ENCODE measurements at places on chromosomes 4 and X. TPM values are rescaled to one million over a fixed set of nuclear protein-coding genes. Genes with fewer than 3 reads are reported as not detected.
A peak's percentile ranks its signal among the peaks of the same experiment; 100 is the strongest.

IRS4 gene
- total RNA-seq = 0.98 TPM

DNA sequence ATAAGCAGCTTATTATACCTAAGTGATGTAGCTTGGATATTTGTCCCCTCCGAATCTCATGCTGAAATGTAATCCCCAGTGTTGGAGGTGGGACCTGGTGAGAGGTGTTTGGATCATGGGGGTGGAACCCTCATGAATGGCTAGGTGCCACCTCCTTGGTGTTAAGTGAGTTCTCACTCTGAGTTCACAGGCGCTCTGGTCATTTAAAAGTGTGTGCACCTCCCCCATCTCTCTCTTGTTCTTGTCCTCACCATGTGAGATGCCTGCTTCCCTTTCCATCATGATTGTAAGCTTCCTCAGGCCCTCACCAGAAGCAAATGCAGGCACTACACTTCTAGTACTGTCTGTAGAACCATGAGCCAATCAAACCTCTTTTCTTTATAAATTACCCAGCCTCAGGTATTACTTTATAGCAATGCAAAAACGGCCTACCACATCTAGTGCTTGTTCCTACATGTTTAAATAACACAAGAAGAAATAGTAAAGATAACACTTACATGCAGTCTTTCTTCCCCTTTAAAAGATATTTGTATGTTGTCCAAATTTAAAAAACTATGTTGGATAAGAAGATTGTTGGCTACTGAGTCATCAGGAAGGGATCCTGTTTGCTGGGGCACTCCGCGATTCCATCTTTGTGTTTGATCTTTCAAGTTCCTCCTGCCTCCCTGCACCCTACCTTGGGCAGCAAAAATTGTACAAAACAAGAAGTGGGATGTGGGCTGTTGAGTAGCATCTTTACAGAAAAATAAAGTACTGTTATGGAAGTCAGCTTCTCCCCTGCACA, 29.7 kb downstream of the PPP1R2C start:
- no peaks in the 10 kb centered on the region for H3K27me3 ChIP-seq
- no peak overlapping the region for H3K4me3 ChIP-seq
- no peaks in the 10 kb centered on the region for H3K36me3 ChIP-seq
- no peak for DNase-seq

- peak overlapping the region; percentile 99 for H3K27ac ChIP-seq
- H3K4me1 ChIP-seq = peaks cover 18% of the 10 kb centered on the region
- DNase-seq = no peak
- H3K27me3 ChIP-seq = no peaks in the 10 kb centered on the region
- H3K4me3 ChIP-seq = peak overlapping the region; percentile 95
Measured at GRCh38 chr4:105472871-105473323, 965 bp downstream of the PPA2 start.

GRCh38 chr4:7160439-7160838, 31.9 kb upstream of the SORCS2 start:
- H3K4me3 ChIP-seq = no peak overlapping the region
- no peaks in the 10 kb centered on the region for H3K27me3 ChIP-seq
- H3K4me1 ChIP-seq = no peaks in the 10 kb centered on the region
- H3K27ac ChIP-seq = peak overlapping the region; percentile 35
- no peaks in the 10 kb centered on the region for H3K36me3 ChIP-seq

CXCR3 gene
- not detected for total RNA-seq

DNA sequence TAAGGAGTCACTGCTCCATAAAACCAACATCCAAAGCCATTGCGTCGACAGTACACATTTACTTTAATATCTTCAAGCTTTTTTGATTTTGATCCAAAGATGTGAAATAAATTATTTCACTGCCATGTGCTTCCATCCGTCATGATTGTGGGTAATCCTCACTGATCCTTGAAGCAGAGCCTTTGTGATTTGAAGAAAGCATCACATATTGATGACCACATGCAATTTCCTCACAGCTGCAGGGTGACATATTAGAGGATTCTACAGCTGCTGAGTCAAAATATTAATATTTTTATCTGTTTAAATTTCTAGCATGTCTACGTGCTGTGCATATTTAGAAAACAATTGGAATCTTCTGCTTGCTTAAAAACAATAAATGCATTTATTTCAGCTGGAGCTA, 196.8 kb upstream of the ANXA3 start:
- no peaks in the 10 kb centered on the region for H3K4me1 ChIP-seq
- no peak overlapping the region for H3K27ac ChIP-seq
- no peaks in the 10 kb centered on the region for H3K36me3 ChIP-seq
- no peak for DNase-seq
- H3K27me3 ChIP-seq = no peaks in the 10 kb centered on the region
- H3K4me3 ChIP-seq = no peak overlapping the region

FAM47A gene
- total RNA-seq = not detected

SLC6A8 gene
- total RNA-seq = 24.3 TPM

DNA sequence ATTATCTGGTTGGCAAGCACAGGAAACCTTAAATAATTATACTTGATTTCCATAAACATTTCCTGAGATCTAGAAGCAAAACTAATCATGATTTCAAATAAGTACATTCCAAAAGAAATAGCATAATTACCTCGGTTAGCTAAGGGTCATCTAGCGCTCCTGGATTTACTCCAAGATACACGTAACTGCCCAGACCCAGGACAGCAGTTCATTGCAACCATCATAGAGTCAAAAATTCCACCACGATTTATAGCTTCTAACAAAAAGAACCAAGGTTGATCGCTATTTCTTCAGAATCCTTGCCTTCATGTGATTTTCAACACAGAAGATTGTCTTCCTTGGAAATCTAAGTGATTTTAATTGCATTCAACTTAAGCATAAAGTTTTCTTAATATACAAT, 1235.5 kb upstream of the TENM3 start:
- no peak overlapping the region for H3K4me3 ChIP-seq
- no peak for DNase-seq
- no peaks in the 10 kb centered on the region for H3K4me1 ChIP-seq
- H3K36me3 ChIP-seq = no peaks in the 10 kb centered on the region
- no peak overlapping the region for H3K27ac ChIP-seq

DNA sequence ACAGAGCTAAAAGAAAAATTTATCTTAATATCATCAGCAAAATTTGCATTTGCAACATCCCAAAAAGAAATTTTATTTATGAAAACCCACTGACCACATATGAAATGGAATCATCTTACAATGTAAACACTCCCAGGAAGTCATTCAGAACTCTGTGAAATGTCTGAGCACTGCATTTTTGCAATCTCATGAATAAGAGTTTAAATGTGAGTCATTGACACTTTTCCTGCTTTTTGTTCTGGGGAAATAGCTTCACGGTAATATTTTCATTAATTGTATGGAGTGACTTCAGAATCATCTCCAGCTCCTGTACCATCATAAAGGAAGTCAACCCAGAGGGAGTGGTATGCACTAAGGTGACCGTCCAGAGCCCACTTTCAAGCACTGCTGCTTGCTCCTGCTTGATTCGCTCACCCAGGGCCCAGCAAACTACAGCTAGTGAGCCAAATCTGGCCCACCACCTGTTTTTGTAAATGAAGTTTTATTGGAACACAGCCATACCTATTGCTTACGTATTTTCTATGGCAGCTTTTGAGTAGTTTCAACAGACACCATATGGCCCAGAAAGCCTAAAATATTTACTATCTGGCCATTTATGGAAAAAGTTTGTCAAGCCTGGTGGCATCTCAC, 17.2 kb downstream of the EDNRA start:
- no peak overlapping the region for H3K4me3 ChIP-seq
- no peaks in the 10 kb centered on the region for H3K27me3 ChIP-seq
- H3K4me1 ChIP-seq = no peaks in the 10 kb centered on the region
- H3K36me3 ChIP-seq = no peaks in the 10 kb centered on the region
- no peak overlapping the region for H3K27ac ChIP-seq

LDOC1 gene
- 10.6 TPM for total RNA-seq

STK32B gene
- total RNA-seq = 0.39 TPM

EMCN gene
- 17.8 TPM for total RNA-seq

GRCh38 chrX:2828344-2828958, at the start of gene GYG2:
GYG2 (plus strand) TSS chrX:2828930; CDS start chrX:2830189, 1,259 bp downstream.
- no peaks in the 10 kb centered on the region for H3K27me3 ChIP-seq
- H3K4me3 ChIP-seq = peak within 1 kb of the TSS; percentile 31
- no peak for DNase-seq
- H3K27ac ChIP-seq = no peak within 1 kb of the TSS
- no peaks in the 10 kb centered on the region for H3K4me1 ChIP-seq

SERPINA7 gene
- not detected for total RNA-seq

DNA sequence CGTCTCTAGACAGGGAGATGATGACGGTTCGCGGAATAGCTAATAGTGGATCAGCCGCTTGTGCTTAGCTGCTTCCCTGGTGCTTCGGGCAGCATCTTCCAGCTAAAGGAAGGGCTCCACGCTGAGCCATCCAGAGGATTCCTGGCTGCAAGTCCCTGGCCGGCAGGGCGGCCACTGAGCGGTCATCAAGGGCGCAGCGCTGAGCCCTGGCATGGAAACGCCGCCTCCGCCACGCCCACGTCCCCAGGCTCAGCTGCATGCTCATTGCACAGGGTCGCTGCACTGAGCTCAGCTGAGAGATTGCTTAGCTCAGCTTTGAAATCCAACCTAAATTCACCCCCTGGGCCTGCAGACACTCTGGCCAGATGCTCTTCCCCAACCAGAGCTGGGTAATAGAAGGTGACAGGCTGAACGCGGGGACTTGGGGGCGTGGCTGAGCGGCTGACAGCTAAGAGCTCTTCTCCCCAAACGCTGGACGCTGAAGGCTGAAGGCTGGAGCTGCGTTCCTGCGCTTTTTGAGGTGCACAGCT, 118.2 kb upstream of the KIT start:
- H3K27ac ChIP-seq = no peak overlapping the region
- peak; percentile 13 for DNase-seq
- H3K27me3 ChIP-seq = no peaks in the 10 kb centered on the region
- peak overlapping the region; percentile 10 for H3K4me3 ChIP-seq
- no peaks in the 10 kb centered on the region for H3K4me1 ChIP-seq
- no peaks in the 10 kb centered on the region for H3K36me3 ChIP-seq

- no peak for DNase-seq
- H3K27ac ChIP-seq = no peak overlapping the region
- no peaks in the 10 kb centered on the region for H3K36me3 ChIP-seq
- H3K27me3 ChIP-seq = no peaks in the 10 kb centered on the region
Measured at GRCh38 chr4:39635023-39635422, 3.6 kb downstream of the SMIM14 start.

- H3K36me3 ChIP-seq = peaks cover 76% of the 10 kb centered on the region
- H3K4me1 ChIP-seq = no peaks in the 10 kb centered on the region
- H3K4me3 ChIP-seq = no peak overlapping the region
- DNase-seq = no peak
- H3K27me3 ChIP-seq = no peaks in the 10 kb centered on the region
- H3K27ac ChIP-seq = no peak overlapping the region
Measured at GRCh38 chr4:2712261-2712842, 43.8 kb downstream of the TNIP2 start.

GRCh38 chr4:88110826-88111225, 47.6 kb downstream of the ABCG2 start:
- H3K36me3 ChIP-seq = no peaks in the 10 kb centered on the region
- no peak overlapping the region for H3K4me3 ChIP-seq
- H3K27me3 ChIP-seq = no peaks in the 10 kb centered on the region
- H3K27ac ChIP-seq = no peak overlapping the region
- no peaks in the 10 kb centered on the region for H3K4me1 ChIP-seq

GRCh38 chr4:3212391-3213105, 36.4 kb upstream of the MSANTD1 start:
- H3K27me3 ChIP-seq = no peaks in the 10 kb centered on the region
- no peaks in the 10 kb centered on the region for H3K4me1 ChIP-seq
- no peak for DNase-seq
- no peak overlapping the region for H3K4me3 ChIP-seq

ESX1 gene
- not detected for total RNA-seq

NDNF gene
- 2.4 TPM for total RNA-seq

Data from tibial nerve (tissue), 4 donors.